ENCODE measurements at places on chromosomes 2 and 18. TPM values are rescaled to one million over a fixed set of nuclear protein-coding genes. Genes with fewer than 3 reads are reported as not detected.

DNA sequence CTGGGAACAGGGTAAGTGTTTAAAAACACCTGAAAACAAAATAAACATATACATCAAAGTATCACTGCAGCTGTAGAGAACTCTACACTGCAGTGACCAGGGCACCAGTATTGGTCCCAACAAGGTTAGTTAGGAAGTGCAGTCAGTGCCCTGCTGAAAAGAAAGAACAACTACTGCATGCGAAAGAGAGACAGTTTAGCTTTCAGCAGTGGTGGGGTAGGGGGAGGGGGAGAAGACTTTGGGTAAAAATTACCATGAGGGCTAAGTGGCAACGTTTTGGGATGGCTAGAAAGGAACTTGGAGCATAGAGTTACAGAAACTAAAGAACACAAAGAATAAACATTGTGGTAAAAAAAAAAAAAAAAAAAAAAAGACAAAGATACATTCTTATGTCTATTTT, 112.1 kb downstream of the UPP2 start:
- DNase-seq = no peak

DNA sequence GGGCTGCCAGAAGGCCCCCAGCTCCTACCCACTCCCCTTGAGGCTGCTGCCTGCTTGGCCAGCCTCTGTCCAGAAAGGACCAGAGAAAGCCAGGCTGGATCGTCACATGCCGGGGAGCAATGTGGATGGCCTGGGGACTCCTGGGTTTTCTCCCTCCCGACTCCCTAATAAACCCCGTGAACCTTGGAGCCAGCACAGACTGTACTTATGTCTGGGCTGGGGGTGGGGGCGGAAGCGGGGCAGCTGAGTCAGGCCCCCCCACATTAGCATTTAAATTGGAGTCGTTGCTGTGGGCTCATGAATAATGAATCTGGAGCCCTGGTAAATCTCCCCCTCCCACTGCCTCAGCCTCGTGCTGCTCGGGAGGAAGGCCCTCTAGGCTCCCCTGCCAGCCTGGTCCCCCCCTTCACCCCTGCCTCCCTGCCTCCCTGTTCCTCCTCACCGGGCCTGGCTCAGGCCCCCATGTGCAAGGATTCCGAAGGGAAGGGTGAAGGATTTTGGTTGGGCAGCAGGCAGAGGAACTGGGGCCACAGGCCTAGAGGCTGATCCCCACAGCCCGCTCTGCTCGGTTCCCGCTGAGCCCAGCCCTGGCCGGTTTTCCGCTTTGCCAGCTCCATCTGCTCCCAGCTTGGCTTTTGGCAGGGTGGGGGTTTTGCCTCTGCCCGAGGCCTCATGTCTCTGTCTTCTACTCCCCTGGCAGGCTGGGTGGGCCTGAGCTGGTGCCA, 7.3 kb upstream of the ASIC4 start:
- no peak for DNase-seq

- no peak for DNase-seq
Observed at GRCh38 chr2:72983500-72984161, 66.3 kb downstream of the EMX1 start.

DNA sequence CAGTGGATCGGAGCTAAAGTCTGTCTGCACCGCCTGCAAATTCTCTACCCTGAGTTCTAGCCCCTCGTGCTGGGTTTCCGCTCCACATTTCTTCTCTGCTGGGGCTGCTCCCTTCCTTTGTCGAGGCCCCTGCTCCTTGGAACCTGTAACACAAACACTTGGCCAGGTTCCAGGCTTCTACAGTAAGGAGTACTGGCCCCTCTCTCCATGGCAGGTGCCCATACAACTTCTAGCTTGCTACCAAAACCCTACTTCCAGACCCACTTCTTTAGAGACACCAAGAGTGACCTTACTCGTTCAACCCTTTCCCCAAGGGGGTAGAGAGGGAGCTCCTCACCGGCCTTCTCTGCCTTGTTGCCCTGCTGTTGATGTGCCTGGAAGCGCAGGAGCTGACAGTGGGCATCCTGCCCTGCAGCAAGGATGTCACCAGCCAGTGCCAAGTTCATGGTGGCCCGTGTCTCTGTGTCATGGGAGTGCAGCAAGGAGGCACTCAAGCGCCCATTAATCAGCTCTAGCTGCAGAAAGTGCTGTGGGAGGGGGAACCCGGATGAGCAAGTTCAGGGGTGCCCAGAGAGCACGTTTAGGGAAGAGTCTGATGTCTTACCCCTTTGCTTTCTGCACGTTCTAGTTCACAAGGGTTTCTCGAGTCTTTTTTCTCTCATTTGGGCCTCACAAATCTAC, 1.1 kb downstream of the PREB start:
- no peak for DNase-seq

- DNase-seq = no peak
Observed at GRCh38 chr2:53519918-53520841, 247.4 kb upstream of the CHAC2 start.

- no peak for DNase-seq
Observed at GRCh38 chr2:118443596-118443995, 355.3 kb downstream of the INSIG2 start.

DNA sequence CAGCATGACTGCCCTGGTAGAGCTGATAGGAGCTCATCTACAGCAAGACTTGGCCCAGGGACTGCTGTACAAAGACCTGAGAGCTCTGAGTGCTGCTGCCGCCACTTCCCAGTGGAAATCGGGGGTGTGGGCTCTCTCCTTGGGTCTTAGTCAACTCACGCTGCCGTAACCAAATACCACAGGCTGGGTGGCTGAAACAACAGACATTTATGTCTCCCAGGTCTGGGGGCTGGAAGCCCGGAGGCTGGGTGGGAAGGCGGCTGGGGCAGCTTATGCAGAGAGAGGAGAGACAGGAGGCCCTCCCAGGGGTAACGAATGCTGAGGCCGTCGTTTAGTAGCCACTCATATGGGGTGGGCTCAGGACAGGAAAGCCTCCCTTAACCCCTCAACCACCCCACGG, 15.4 kb upstream of the MAL start:
- DNase-seq = no peak

- no peak for DNase-seq
Observed at GRCh38 chr2:226991663-226992062, 155.8 kb downstream of the RHBDD1 start.

DNA sequence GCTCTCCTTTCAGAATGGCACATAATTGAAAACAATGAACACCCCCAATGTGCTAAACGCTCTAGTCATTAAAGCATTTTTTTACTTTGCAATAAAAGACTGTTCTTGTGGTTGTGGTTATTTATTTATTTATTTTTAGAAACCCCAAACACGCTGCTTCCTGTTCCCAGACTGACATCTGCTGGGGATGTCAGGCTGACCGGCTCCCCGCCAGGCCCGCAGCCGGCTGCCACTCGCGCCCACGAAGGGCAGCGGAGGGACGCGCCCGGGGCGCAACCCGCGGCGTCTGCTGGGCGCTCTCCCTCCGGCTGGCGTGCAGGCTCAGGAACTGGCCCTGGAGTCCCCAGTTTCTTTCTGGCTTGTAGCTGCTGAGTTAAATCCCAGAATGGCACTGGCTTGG, 83.1 kb upstream of the SP3 start:
- no peak for DNase-seq

- DNase-seq = no peak
Observed at GRCh38 chr2:42598656-42599055, 30.2 kb downstream of the MTA3 start.

- peak; percentile 24 for DNase-seq
Observed at GRCh38 chr2:225842939-225843338, 443.4 kb downstream of the NYAP2 start.

DNA sequence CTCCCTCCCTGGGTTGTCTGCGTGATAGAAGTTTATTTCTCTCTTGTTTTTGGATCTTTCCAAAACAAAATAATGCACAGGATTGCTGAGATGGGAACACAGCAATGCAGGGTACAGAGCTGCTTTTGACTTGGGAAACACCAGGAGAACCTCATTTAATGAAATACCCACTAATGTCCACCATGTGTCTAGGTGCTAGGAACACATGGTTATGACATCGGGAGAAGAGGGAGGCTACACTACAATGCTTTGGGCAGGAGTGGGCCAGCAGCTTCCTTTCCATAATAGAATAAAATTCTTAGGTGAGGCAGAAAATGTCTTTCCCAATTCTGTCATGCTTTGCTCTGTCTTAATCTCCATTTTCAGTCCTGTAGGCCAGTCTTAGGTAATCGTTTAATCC, 29.2 kb upstream of the KCNF1 start:
- DNase-seq = no peak

GRCh38 chr2:170456914-170457313, 258.2 kb upstream of the SP5 start:
- no peak for DNase-seq

DNA sequence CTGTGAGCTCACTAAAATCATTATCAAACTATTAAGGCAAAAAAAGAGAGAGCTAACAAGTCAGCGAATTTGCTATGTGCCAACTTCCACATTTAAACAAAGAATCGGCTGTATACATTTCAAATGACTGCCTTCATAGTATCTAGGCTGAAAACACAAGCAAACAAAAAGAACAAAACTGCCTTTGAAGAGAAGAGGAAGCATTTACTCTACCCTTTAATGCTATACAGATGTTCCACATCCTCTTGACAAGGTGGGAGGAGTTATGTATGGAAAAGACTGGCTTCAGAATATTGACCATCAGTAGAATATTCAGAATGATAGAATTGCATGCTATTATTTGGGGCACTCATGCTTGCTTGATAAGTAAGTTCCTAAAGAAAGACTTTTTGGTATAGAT, 741.7 kb downstream of the PLCL1 start:
- no peak for DNase-seq

GRCh38 chr18:47737956-47738355, 192.5 kb downstream of the SMAD2 start:
- DNase-seq = no peak

DNA sequence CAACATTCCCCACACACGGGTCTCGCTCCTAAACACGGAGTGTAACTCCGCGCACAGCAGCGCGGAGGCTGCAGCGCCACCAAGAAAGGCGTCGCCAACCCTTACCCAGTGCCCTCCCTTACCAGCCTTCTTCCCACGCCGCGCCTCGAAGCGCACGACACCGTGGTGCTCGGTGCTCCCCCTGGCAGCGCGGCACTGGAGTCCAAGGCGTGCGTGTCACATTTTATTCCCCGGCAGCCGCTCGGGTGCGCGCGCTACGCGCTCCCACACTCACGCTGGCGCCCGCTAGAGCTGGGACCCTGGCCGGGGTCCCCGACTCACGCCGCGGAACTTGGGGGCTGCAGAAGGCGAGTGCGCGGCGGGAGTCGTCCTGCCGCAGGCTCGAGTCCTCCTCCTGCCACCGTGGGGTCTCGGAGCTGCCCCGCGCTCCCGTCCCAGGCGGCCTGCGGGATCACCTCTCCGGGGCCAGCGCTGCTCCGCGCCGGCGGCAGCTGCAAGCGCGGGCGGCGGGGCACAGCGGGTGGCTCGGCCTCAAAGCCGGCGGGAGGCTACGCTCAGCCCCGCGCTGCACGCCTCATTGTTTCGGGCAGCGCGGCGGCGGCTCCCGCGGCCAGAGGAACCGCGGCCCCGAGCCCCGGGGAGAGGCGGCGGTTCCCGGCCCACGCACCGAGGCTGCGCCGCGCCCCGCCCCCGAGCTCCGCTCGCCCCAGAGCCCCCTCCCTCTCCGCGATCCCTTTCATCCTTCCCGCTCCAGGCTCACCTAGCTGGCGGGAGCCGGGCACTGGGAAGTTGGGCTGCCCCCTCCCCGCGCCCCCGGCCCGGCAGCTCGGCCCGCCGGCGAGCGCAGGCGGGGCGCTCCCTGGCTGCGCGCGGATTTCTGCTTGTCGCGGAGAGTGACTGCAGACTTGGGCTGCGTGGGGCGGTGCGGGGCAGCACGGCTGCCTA, at the start of gene ST6GAL2:
Gene ST6GAL2, minus strand, starts transcription at position 197 of the 945 bp plus-strand sequence. CDS start 42,190 bp downstream, outside the sequence.
- no peak for DNase-seq

DNA sequence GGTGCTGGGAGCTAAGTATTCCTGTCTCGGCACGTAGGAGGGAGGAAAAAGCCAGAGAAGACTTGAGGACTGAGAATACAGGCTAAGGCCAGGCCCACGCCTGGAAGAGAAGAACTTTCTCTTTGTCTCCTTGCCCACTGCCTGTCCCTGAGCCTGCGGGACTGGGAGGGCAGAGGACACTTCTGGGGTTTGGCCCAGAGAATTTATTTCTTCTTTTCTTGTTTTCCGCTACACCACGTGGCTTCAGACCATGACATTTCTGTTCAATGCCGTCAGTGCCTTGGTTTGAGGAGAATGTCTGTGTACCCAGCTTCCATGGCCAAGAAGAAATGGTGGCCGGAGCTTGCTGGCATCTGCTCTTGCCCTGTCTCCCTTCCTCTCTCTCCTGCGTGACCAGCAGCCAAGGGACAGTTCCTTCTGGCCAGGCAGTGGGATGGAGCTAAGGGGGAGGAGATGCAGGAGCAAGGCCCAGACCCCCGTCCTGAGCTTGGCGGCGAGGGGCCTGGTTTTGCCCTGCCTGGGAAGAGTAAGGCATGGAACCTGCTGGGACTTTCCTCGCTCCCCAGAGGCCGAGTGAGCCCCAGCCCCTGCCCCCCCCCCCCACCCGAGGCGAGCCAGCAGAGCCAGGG, 140.3 kb downstream of the KLHL29 start:
- no peak for DNase-seq

DNA sequence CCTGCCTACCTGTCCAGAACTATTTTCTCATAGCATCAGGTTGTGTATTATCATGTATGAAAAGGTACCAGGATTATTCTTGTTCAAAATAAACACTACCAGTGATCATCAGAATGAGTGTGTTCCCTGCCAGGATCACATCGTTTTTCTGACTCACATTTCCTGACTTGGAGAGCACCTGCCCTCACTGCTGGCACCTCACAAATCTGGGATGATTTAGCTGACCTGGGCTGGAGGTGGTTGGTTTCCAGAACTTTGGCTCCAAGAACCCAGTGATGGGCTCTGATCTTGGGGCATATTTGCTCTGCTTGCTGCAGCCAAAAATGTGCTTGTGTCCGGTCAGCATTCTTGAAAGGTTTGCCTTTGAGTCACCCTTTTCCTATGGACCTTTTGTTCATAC, 836.3 kb upstream of the ACVR2A start:
- no peak for DNase-seq

DNA sequence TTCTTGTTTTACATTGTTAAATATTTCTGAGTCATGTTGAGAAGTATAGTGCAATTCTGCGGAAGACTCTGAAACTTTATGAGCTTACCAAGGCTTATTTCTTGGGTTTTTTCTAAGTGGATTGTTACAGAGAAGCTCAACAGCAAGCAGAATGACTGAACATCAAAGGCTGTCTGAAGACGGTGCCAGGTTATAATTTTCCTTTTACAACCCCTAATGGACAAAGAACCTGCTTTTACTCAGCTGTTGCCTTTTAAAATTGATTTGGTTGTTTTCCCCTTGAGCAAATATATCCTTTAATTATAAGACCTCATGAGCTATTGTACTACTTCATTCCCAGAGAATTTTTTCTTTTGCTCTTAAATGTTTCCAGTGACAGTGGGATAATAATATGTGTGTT, 41.6 kb downstream of the LAMA3 start:
- no peak for DNase-seq

The CACNB4 gene
- polyA plus RNA-seq = 0.12 TPM

The ACKR3 gene
- polyA plus RNA-seq = 6.6 TPM

The TRABD2A gene
- 3.8 TPM for polyA plus RNA-seq

The PAIP2B gene
- 0.29 TPM for polyA plus RNA-seq

The PRKAG3 gene
- polyA plus RNA-seq = not detected

The FAHD2B gene
- 10.7 TPM for polyA plus RNA-seq

Data from BJ (cell line).